ENCODE measurements at places on chromosomes 12 and 14. TPM values are rescaled to one million over a fixed set of nuclear protein-coding genes. Genes with fewer than 3 reads are reported as not detected.

DNA sequence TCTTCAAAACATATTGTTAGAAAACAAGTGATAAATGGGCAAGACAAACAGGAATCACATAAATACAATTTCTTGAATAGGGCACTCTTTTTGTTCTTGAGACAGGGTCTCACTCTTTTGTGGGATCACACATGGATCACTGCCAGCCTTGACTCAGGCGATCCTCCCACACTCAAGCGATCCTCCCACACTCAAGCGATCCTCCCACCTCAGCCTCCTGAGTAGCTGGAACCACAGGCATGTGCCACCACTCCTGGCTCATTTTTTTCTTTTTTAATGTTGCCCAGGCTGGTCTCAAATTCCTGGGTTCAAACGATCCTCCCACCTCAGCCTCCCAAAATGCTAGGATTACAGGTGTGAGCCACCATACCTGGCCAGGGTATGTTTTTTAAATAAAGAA lies 57.4 kb downstream of the ATP2B1 start:
- DNase-seq = no peak

- no peak for DNase-seq
Measured at GRCh38 chr12:49563951-49564685, 3.8 kb downstream of the MCRS1 start.

DNA sequence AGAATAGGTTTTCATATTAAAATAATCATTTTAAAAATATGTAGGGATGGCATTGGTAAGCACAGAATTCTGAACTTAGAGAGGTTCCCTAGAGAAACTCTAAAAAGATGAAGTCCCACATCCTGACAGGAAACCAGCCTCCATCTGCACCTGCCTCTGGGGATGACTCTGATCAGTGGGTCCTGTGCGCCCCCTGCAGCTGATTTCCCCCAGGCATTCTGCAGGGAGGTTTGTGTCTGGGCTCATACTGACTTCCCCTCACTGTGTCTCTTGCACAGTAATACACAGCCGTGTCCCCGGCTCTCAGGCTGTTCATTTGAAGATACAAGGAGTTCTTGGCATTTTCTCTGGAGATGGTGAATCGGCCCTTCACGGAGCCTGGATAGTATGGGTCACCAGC lies 602.9 kb downstream of the TMEM121 start:
- DNase-seq = no peak

- DNase-seq = no peak
Measured at GRCh38 chr12:124402248-124403066, 107.6 kb downstream of the RFLNA start.

GRCh38 chr12:29622251-29622650 lies 124.8 kb upstream of the OVCH1 start:
- DNase-seq = no peak

DNA sequence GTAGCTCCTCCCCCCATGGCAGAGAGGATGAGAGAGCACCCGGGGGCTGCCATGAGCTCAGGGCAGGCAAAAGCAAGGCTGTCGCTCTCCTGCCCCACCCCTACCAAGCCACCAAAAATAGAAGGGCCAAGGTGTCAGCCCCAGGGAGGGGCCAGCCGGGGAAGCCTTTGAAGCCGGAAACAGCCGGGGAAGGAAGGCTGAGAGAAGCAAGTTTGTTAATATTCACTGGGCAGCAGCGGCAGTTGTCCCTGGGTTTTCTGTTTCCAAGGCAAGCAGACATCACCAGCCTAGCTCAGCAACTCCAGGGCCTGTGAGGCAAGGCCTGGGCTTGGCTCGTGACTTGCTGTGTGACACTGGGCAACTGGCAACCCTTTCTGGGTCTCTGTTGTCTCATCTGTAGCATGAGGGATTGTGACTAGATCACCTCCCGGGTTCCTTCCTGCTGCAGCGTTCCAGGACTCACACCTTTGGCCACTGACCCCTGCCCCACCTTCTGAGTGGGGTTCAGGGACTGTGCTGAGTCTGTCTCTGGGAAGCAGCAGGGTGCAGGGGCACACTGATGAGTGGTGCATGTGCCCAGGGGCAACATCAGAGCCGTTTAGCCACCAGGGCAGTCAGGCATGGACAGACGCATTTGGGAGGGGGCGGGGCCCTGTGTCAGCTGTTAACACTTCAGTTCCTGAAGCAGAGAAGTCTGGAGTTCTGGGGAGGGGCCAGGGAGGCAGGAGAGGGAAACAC lies 24.3 kb downstream of the SYNDIG1L start:
- DNase-seq = peak; percentile 76

DNA sequence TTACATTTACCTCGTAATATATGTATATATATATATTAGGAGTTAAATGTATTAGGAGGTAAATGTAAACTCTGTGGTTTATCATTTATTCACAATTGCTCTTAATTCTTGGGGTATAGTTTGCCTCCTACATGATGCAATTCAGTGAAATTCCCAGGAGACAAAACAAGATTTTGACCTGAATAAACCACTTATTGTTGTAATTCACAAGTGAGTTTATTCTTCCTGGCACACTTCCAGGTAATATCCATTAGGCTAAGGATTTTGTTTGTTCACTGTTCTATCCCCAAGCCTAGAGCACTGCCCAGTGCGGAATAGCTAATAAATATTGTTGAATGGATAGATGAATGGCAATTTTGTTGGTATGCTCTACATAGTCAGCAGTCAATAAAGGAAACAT lies 3.0 kb downstream of the SMIM10L1 start:
- DNase-seq = no peak

DNA sequence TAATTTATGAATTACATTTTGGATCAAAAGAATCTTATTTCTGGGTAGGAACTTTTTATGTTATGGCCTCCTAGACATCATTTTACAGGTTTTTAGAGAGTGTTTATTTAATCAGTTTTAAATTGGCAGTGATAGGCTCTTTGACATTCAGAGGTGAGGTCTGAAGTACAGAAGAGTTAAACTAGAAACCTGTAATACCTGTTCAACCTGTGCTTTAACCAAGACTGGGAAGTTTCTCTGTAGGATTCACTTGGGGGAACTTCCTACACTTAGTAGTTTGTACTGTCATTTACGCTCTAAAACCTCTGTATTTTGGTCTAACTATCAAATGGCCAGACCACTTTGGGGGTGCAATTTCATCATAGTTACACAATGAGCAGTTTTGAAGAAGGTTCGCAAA lies 35.9 kb downstream of the PLEKHA5 start:
- no peak for DNase-seq

- no peak for DNase-seq
Measured at GRCh38 chr12:42757624-42758119, 168.1 kb upstream of the PRICKLE1 start.

- no peak for DNase-seq
Measured at GRCh38 chr14:68894802-68895703, 84.0 kb downstream of the ACTN1 start.

DNA sequence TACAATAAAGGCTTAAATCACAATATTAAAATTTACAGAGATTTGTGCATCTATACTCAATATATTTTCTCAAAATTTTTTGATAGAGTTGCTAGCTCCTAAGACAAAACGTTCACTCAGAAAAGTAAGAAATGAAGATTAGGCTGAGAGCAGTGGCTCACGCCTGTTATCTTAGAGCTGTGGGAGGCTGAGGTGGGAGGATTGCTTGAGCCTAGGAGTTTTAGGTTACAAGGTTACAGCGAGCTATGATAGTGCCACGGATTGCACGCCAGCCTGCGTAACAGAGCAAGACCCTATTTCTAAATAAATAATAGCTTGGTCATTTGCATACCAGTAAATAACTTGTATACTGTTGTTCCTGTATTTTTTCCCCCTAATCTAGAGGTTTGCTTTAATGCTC lies 35.0 kb upstream of the CFL2 start:
- DNase-seq = no peak

DNA sequence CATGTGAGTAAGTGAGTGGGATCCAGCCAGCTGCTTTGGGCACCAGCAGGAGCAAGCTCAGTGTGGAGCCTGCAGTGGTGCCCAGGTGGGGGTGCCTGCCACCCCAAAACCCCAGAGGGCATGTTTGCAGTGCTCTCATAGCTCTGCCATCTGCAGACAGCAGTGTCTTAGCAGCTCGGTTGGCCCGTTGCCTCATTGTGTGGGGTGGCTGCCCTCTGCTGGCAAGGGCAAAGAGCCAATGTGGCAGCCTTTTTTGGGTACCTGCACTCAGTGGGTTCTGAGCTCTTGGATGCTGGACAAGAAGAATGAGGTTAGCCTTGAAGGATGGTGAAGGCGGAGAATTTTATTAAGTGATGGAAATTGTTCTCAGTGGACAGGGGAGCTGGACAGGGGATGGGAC lies 52.3 kb downstream of the NEUROD4 start:
- peak; percentile 82 for DNase-seq

DNA sequence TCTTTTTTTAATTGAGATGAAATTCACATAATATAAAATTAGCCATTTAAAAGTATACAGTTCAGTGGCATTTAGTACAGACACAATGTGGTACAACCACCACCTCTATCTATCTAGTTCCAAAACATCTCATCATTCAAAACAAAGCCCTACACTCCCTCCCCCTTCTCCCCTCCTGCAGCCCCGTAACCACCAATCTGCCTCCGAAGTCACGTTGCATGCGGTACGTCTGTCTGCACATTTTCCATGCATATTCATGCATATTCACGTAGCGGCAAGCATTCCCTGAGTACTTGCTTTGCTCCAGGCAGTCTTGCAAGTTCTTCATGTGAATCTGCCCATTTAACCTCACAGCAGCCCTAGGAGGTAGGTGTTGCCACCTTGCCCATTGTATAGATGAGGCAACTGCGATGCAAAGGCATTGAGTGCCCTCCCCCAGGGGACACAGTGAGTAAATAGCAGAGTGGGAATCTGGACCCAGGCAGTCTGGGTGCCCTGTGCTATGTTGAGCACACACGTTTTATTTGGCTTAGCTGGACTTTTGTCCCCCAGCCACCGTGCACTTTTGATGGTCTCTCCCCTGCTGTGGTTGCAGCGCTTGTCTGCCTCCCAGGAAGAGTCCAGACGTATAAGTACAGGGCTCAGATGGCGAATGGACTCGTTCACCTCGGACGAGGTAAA lies 43.4 kb downstream of the RIN3 start:
- no peak for DNase-seq

GRCh38 chr14:22845103-22845394 lies 8.7 kb downstream of the MMP14 start:
- no peak for DNase-seq

KRT75 gene
- not detected for total RNA-seq

TAS2R42 gene
- not detected for total RNA-seq

TRMT61A gene
- 15.1 TPM for total RNA-seq

PRKD1 gene
- total RNA-seq = 6.8 TPM

ZNF605 gene
- total RNA-seq = 16.9 TPM

PTMS gene
- total RNA-seq = 444 TPM

TEAD4 gene
- total RNA-seq = 116 TPM

ST8SIA1 gene
- 4.4 TPM for total RNA-seq

PLEKHG7 gene
- not detected for total RNA-seq

FBXW8 gene
- total RNA-seq = 16.0 TPM

Data from H1 (cell line).